GOT3 (cell line): ENCODE measurements at places on chromosomes 1 and 21.

- no peak for DNase-seq
Measured at GRCh38 chr1:92909321-92909720, 51.9 kb downstream of the DIPK1A start.

- no peak for DNase-seq
Measured at GRCh38 chr21:37868446-37869295, 47.6 kb downstream of the KCNJ6 start.

GRCh38 chr1:18192974-18193373 lies 85.4 kb downstream of the IGSF21 start:
- DNase-seq, result no peak

DNA sequence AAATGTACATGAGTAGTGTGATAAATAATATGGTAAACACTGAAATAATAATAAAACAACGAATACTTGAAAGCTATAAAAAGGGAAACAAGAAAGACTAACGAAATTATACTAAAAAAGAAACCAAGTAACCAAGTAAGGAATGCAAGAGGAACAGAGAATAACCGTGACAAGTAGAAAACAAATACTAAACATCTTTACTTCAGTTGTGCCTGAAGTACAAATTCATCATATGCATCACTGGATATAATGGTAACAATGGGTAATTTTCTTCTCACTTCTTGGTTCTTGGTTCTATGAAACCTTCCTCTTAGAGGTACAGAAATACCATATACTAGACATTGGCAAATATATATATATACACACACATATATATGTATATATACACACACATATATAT lies 1093.6 kb upstream of the B3GALT2 start:
- DNase-seq, result no peak

GRCh38 chr1:226938903-226939437 lies 1.1 kb upstream of the COQ8A start:
- DNase-seq, result no peak

DNA sequence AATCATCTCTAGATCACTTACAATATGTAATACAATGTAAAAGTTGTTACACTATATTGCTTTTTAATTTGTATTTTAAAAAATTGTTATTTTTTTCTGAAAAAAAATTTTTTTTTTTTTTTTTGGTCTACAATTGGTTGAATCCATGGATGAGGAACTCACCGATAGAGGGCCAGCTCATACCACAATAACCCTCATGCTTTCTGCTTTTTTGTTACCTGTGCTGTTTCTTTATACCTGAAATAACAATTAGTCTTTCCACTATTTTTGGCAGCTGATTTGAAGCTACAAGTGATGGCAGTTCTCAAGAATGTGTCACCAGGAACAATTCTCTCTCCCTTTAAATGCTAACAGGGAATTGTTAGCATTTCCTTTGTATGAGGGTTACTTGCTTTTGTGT lies 12.0 kb downstream of the SMG7 start:
- no peak for DNase-seq

GRCh38 chr1:208083016-208083714 lies 161.0 kb downstream of the PLXNA2 start:
- DNase-seq, result no peak

GRCh38 chr1:85201340-85202091 lies 700 bp upstream of the SYDE2 start:
- no peak for DNase-seq

- DNase-seq, result no peak
Measured at GRCh38 chr21:14523234-14523633, 22.9 kb downstream of the SAMSN1 start.

GRCh38 chr1:107833061-107833460 lies 131.9 kb downstream of the VAV3 start:
- no peak for DNase-seq

DNA sequence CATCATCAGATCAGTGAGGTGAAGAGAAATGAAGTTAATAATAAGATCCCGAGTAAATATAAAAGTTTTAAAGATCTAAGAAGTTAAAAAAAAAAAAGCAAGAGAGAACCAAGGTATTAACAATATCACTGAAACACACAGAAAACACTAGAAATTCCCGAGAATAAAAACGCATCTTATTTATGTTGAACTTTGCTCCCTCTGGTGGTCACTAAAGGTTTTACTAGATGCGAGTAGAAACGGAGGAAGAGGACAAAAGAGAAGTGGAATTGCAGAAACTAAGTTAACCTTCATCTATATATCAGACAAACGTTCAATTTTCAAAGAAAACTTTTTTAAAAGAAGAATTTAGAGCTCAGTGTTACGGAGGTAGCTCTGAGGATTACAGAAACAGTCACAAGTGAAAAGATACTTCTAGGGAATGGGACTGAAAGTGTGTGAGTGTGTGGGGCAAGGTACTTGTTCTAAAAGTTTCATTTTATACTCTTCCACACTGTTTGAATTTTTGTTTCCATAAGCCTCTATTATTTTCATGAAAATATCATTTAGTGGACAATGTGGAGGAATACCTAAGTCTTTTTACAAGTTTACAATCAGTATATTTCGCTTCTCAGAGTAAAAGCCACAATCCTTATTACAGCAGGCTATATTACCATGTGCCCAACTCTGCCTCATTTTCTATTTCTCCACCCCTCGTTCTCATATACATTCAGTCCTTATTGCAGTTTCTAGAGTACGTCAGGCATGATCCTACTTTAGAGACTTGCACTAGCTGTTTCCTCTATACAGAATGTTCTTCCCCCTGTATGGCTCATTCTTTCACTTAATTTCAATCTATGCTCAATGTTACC lies 19.7 kb downstream of the ACBD6 start:
- DNase-seq, result no peak

- no peak for DNase-seq
Measured at GRCh38 chr1:206834711-206835110, 30.7 kb upstream of the IL20 start.

- no peak for DNase-seq
Measured at GRCh38 chr1:30757352-30758120, at the start of gene LAPTM5. Gene LAPTM5, minus strand, starts transcription at chr1:30757774. Its CDS starts 29 bp downstream, at chr1:30757745.

DNA sequence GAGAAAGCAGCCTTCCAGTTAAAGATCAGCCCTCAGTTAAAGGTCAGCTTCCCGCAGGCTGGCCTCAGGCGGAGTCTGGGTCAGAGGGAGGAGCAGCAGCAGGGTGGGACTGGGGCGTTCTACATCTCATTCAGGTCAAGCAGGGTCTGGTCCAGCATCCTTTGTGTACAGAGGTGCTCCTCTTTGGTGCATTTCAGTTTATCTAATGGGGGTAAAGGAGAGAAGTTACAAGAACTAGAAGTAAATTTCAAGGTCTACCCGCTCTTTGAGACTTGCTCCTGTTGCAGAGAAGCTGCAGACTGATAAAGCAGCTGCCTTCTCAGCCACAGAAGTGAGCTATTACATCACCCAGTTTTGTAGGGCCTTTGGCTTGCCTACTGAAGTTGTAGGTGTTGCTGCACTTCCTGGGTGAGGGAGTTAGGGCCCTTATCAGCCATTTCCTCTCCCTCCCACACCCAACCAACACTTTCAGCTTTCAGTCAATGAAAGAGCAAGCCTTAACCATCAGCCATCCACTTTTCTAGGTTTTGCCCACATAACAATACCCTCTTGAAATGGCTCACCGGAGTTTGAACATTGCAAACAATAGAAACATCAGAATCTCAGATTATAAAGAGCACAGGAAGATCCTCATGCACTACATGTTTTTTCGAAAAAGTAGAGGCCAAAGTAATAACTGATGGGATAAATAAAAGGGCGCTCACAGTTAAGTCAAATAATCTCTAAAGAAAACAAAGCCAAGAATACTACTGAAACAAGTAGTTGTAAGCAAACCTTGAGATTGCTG lies 2.8 kb upstream of the NUP210L start:
- DNase-seq, result no peak

GRCh38 chr1:56169856-56170255 lies 409.5 kb downstream of the PLPP3 start:
- no peak for DNase-seq

DNA sequence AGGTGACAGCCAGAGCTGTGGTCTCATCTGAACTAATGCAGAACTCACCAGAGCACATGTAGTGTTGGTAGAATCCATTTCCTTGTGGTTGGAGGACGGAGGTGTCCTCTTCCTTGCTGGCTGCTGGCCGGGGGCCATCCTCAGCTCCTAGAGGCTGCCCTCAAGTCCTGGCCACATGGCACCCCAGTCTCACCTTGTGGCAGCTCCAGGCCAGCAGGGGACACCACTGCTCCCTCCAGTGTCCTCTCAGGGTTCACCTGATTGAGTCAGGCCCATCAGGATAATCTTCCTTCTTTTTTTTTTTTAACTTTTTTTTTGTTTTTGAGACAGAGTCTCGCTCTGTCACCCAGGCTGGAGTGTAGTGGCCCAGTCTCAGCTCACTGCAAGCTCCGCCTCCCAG lies 2.9 kb downstream of the KCNE1 start:
- DNase-seq, result no peak

DNA sequence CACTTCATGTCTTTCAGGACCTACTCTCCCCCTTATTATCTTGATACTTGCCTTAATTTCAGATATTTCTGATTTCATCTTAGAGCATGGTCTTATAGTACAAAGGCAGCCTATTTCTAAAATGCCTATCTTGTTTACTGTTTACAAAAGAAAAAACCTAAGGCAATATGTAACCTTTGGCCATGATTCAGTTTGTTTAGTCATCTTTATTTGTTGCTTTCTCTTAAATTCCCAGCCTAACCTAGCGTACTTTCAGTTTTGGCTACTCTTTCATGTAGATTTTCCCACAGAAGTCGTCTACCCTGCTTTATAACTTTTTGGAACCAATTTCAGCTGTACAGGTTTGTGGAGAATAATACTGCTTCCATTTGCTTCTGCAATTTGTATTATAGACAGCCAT lies 81.8 kb downstream of the KIF1B start:
- no peak for DNase-seq

DNA sequence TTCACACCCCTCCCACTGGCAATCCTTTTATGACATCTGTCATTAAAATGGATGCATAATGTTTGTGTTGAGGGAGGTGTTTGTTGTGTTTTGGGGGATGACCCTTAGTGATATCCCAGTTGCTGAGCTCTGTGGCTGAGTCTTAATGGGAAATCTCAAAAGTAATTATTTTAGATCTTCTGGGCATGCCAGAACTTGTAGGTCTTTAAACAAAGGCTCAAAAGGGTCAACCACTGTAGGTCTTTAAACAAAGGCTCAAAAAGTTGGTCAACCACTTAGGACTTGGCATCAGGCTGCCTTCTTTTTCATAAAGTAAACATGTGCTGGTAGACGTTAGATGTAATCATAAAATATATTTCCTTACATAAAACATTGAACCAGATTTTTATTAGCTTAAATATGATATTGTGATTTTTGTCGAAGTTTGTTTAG lies 78.0 kb downstream of the CDC14A start:
- no peak for DNase-seq

GRCh38 chr1:201714542-201715329 lies 114.2 kb upstream of the IPO9 start:
- peak; percentile 100 for DNase-seq

GRCh38 chr21:35488946-35489345 lies 439.8 kb upstream of the RUNX1 start:
- DNase-seq, result no peak

GRCh38 chr1:184567009-184567408 lies 180.2 kb downstream of the C1orf21 start:
- no peak for DNase-seq
